Smooth muscle cell of the brain vasculature (primary cell): ENCODE measurements at places on chromosomes 11 and 22.

DNA sequence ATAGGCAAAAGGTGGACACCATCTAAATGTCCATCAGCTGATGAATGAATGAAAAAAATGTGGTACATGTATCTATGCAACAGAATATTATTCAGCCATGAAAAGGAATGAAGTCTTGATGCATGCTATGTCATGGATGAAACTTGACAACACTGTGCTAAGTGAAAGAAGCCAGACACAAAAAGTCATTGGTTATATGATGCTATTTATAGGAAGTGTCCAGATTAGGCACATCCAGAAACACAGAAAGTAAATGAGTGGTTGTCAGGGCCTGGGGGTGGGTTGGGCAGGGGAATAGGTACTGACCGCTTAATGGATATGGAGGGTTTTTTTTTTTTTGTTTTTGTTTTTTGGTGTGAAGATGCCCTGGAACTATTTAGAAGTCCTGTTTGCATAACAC, 21.7 kb upstream of the MN1 start:
- DNase-seq = no peak

DNA sequence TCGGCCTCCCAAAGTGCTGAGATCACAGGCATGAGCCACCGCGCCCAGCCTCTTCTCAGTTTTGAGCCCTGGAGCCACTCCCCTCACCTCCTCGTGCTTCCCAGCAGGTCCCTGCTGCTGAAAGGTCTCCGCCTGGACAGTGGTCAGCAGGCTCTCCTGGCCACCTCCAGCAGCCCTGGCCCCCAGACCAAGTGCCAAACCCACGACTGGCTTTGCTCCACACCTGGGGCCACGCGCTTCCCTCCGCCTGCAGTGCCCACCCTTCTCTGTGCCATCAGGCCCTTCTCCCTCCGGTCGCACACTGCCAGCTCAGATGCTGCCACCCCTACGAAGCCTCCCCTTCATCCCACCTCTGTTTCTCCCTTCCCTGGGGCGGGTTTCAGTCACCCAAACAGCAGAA, 12.8 kb downstream of the FRMD8 start:
- DNase-seq = no peak

DNA sequence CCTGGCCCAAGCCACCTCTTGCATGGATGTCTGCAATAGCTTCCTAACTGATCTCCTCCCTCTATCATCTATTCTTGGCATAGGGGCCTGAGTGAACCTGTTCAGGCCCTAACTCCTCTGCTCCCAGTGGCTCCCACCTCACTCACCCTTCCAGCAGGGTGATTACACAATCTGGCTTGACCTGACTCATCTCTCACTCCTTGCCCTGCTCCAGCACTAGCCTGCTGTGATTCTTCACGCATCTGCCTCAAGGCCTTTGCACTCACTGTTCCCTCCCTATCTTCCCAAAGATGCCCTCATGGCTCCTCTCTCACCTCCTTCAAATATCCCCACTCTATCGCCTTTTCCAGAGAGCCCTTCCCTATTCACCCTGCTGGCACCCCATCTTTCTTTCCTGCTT, 10.5 kb downstream of the SCN4B start:
- DNase-seq = no peak

- no peak for DNase-seq
Measured at GRCh38 chr11:74687237-74688023, 43.8 kb downstream of the CHRDL2 start.

GRCh38 chr11:6653097-6653496, 2.5 kb downstream of the DCHS1 start:
- no peak for DNase-seq

DNA sequence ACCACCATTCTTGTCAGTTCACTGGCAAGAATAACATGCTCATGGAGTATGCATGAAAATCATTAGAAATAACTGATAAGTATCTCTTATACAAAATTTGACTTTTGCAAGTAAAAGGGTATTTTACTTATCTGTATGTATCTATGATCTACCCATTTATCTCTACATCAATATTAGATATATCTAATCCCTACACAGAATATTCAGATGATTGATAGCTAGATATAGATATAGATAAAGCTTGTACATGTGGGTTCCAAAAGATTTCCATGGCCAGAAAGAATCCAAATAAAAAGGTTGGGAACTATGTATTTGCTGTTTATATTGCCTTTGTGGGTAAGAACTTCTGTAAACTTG, 185.5 kb downstream of the MAML2 start:
- DNase-seq = no peak

DNA sequence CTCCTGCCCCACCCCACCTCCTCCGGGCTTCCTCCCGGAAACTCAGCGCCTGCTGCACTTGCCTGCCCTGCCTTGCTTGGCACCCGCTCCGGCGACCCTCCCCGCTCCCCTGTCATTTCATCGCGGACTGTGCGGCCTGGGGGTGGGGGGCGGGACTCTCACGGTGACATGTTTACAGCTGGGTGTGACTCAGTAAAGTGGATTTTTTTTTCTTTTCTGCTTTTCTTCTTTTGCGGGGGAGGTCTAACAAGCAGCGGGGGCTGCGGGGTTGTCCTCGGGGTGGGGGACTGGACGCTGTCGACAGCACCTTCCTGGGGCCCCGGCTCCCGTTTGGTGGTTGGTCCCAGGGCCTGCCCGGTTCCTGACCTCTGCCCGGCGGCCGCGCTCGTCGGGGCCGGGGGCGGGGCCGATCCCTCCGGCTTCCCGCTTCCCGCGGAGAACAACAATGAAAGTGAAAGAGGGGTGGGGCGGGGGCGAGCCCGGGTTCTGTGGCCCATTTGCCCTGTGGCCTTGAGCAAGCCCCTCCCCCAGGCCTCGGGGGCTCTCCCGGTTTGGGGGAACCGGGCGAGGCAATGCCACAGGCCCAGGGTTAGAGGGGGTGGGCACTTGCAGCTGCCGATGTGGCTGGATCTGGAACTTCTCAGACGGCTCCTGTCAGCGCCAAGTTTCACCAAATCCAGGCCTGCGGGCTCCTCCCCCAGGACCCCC, 975 bp upstream of the MDK start:
- no peak for DNase-seq

GRCh38 chr11:96114178-96115064, 190.5 kb upstream of the MTMR2 start:
- DNase-seq = no peak

GRCh38 chr11:117022526-117022925, 75.7 kb downstream of the SIK3 start:
- DNase-seq = no peak

DNA sequence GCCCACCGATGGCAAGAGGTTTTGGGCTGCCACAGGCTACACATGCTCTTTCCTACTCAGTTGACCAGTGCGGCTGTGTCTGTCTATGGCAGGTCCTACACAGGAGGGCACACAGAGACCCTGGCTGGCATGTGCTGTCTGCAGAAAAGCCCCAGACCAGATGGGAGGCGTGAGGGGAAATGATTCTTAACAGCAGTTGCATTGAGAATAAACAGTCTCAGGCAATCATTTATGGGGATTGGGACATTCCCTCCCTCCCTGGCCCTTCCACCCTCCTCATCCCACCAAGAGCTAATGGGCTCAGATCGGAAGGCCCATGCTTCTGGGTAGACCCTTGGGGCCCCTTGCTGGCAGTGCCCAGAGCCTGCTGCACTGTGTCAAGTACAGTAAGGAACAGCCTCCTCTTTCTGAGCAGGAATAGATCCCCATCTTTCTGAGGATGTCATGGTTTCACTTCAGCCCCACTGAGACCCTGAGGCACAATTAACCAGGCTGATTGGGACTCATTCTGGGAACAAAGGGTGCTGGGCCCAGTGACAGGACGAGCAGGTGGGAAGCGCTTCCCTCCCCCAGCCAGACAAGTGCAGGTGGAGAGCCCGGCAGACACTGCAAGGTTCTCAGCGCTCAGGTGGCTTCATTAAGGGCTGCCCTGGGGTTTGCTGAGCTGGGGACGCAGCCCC, 28.3 kb downstream of the TSPAN18 start:
- no peak for DNase-seq

GRCh38 chr11:57539342-57539741, 1.9 kb downstream of the SMTNL1 start:
- DNase-seq = no peak
